ENCODE measurements at places on chromosomes 6 and 20.

DNA sequence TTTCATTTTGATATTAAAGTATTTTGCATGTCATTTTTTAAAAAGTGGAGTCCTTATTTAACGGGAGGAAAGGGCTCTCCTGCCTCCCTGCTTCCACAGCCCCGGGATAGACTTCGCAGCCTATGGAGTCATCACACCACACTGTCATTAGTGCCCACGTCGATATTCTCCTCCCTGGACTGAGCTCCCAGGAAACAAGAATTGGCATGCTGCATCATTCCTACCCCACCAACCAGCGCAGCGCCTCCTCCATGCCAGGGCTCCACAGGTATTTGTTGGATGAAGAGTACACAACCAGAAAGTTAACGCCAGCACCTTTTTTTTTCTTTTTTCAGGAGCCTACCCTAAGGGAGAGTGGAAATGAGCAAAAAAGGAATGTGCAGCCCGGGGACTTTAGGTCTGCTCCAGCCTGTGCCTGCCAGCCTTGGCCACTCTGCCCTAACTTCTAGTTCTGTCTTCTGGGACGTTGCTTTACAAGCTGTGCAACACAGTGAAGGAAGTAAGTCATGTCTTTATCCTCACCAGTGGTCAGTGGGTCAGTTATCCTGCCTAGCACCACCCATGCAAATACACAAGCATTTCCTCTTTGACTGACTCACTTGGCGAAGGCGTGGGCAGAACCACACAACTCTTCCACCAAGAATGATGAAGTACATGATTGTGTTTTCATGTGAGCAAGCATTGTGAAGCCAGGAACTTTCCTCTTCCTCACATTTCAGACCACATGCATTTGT lies 180.7 kb upstream of the UST start:
- DNase-seq, result no peak

DNA sequence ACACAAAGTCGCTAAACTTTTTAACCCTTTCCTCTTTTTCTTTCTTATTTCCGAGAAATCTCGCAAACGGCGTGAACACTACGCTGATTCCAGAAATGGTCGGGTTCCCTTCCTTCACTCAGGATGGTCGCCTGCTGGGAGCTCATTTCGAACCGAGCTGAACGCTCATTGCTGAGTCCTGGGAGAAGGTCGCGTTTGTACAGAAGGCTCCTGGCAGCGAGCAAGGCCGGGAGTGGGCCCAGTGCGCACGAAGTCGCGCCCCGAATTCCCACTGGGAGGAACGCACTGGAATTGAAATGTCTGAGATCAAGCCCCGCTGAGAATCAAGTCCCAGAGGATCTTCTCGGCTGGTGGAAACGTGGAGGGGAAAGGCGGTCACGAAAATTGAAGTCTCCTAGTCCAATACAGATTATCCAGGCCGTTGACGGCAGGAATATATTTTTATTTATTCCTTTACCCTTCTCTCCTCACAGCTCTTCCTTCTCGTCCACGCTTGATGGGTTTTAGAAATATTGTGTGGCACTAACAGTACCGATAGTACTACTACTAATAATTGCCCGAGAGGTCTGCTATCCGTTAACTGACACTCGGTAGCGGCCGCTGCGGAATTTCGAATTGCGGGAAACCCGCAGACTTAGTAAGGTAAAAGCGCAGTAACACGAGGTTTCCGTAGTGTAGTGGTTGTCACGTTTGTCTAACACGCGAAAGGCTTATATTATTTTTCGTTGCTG lies 207.2 kb upstream of the ZNF184 start:
- no peak for DNase-seq

DNA sequence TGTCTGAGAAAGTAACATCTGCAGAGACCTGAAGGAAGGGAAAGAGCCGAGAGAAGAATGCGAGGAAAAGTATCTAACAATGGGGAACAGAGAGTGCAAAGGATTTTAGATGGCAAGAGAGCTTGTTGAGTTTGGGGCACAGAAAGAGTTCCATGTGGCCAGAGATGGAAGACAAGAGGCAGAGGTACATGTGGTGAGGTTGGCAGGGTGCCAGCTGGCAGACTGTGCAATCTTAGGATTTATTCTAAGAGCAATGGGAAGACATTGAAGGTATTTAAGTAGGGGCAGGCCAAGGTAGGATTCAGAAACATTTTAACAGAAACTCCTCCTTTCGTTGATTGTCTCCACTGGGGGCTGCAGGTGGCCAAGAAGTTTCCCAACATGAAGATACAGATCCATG lies 20.4 kb upstream of the LBP start:
- DNase-seq, result no peak

DNA sequence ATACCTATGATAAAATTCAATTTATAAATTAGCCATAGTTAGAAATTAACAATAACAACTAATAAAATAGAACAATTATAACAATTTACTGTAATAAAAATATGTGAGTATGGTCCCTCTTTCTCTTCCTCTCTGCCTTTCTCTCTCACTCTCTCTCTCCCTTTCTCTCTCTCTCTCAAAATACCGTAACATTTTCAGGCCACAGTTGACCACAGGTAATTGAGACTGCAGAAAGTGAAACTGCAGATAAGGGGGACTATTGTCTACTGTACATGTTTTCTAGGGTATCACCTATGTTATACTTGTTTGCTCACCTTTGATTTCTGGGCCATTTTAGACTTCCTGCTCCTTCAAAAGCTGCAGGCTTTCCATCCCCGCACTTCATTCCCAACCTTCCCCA lies 46.8 kb downstream of the LY86 start:
- DNase-seq, result no peak

DNA sequence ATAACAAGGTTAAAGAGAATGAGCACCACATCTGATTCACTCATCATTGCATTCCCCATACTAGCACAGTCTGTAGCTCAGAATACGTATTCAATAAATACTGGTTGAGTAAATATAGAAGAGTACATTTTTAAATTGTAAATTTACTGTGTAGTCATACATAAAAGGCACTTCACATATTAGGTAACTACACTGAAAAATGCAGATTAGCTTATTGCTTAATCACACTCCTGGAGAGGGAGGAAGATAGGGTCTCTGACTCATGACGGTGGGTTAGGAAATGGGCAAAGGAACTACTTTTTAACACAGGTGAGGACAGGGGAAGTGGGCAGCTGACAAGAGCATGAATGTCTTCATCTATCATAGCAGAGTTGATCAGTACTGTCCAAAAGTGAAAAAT lies 133.2 kb downstream of the TBC1D32 start:
- no peak for DNase-seq

- no peak for DNase-seq
Measured at GRCh38 chr20:47610247-47610944, 108.7 kb downstream of the NCOA3 start.

GRCh38 chr20:38228436-38228835 lies 32.1 kb downstream of the KIAA1755 start:
- no peak for DNase-seq

DNA sequence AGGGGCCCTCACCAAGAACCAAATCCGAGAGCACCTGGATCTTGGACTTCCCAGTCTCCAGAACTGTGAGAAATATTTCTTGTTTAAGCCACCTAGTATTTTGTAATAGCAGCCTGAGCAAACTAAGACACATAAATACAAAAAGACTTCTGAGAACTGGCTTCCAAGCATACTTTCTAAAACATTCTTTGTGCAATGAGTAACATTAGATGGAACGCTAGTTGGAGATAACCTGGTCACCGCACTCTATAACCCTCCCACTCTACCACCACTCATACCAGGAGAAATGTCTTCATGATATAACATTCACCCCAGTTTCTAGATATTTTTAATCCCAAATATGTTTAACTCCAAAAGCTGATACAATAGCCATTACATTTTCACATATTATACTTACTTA lies 169.5 kb upstream of the THEMIS start:
- DNase-seq, result no peak

DNA sequence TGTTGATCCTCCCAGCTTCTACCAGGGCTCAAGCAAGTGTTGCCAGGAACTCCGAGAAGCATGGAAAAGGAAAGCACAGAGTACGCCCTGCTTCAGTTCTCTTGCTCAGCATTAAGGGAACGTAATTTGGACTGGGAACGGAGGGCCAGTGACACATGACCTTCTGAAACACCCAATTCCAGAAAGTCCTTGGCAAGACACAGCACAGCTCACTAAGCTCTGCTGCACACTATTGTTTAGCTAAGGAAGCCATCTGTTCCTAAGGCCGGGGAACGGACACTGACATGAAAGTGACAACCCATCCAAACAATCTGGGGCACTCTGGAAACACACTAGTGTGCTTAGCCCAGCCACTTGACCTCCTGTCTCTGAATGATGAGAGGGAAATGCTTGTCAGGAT lies 56.9 kb upstream of the NXT1 start:
- no peak for DNase-seq

- DNase-seq, result no peak
Measured at GRCh38 chr6:6179858-6180623, 140.4 kb downstream of the F13A1 start.

GRCh38 chr20:6295127-6295866 lies 172.5 kb upstream of the FERMT1 start:
- DNase-seq, result no peak

DNA sequence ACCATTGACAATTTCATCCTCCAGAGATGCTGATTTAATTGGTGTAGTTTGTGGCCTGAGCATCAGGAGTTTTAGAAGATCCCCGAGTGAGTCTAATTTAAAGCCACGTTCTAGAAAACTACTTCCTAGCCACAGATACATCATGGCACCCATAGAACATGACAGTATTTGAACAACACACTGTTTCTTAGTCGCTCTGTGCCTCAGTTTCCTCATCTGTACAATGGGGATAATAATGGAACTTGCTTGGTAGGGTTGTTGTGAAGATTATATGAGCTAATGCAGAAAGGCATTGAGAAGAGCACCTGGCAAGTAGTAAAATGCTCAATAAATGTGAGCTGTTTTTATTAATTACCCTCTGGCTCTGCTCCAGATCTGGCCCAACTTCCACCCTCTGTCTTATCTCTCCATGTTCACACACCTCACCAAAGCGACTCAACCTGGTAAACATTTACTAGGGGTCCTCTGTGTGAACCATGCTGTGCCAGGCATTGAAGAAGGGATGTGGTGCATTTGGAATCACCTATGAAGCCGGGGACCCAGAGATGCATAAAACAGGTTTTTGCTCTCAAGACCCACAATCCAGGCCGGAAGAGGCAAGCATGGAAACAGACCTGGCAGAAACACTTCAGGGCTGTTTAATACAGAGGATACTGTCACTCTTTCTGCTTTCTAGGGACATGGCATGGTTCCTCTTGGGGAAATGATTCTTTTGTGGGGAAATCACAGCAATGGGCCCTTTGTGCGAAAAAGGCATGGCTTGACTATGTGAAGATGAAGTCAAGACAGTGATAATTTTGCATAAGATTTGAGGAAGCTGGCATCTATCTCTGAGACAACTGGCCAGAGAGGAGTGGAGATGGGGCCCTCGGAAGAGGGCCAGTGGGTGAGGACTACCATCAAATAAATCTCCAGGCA lies 16.2 kb upstream of the MRPS18A start:
- DNase-seq, result no peak
